ENCODE measurements at places on chromosomes 12 and 14.
A peak's percentile ranks its signal among the peaks of the same experiment; 100 is the strongest.

GRCh38 chr14:69674546-69675244 lies 63.3 kb downstream of the SUSD6 start:
- DNase-seq = no peak

GRCh38 chr12:11879306-11879705 lies 191.4 kb upstream of the BCL2L14 start:
- peak; percentile 72 for DNase-seq

- DNase-seq = peak; percentile 55
Observed at GRCh38 chr14:76201162-76201561, 49.4 kb downstream of the GPATCH2L start.

- no peak for DNase-seq
Observed at GRCh38 chr14:50044042-50044651, 72.2 kb downstream of the VCPKMT start.

GRCh38 chr12:14473707-14474287 lies 93.9 kb downstream of the PLBD1 start:
- DNase-seq = peak; percentile 39

DNA sequence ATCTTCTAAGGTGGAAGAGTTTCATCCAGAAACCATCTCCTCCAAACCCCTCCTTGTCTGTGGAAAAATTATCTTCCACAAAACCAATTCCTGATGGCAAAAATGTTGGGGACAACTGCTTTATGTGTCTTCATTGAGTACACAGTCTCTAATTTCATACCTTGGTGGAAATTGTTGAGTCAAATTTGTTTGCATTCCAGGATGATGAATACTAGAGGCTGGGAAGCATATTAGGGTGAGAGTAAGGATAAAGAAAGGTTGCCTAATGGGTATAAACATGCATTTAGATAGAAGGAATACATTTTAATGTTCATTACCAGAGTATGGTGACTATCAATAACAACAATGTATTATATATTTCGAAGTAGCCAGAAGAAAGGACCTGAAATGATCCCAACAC lies 98.2 kb downstream of the C12orf42 start:
- no peak for DNase-seq

GRCh38 chr14:62209287-62209899 lies 447.2 kb downstream of the SNAPC1 start:
- peak; percentile 94 for DNase-seq

DNA sequence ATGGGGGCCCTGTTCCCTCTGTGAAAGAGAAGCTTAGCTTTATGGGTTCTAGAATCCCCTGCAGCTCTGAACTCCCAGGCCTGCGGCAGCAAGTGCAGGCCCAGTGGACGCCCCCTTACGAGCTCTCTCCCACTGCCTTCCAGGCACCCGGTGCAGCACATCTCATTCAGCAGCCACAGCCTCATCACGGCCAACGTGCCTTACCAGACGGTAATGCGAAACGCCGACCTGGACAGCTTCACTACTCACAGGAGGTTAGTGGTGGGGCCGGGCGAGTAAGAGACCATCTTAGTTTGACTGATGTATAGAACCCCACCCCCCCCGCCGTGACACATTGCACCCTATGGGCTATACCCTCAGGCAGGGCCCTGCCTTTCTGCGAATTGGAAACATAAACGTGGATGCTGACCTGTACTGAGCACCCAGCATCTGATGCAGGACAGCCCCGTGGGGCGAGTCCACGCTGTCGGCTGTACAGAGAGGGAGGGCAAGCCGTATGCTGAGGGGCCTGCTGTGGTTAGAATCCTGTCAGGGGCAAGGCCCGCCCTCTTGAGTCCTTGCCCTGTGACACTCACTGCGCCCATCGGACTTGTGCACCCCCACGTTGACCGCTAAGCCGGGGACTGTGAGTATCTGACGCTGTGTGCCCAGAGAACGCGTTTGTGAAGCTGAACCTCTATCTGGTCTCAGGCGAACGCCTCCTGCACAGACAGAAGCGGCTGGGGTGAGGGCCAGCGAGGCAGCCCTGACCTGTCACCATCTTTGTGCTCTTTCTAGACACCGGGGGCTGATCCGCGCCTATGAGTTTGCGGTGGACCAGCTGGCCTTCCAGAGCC lies 71.7 kb downstream of the TESC start:
- no peak for DNase-seq

DNA sequence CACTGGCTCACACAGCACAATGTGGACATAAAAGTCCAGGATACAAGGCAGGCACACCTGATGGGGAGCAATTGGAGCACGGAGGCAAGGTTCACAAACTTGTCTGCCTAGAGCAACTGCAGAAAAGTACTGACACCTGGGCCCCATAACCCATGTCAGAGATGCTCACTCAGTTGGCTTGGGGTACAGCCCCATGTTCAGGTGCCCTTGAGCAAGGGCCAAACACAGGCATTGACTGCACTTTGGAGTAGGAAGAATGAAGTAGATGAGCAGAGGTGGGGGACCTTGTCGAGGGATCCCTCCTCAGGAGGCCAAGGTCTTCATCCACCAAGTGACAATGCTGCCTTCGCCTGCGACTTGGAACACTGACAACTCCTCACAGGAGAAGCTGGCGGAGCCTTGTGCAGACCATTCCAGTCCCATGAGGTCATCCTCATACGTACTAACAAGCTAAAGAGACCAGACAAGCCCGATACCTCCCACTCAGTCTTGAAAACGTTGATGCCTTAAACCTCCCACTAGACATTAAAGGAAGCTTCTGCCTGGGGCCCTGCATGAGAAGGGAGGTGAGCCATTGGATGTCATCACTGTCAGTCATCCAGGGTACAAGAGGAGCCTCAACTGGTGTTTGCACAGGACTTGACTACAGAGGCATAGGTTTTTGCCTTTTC lies 42.5 kb upstream of the C14orf180 start:
- DNase-seq = peak; percentile 63

GRCh38 chr12:123900871-123901376 lies 71.7 kb downstream of the CCDC92 start:
- DNase-seq = no peak

All from fibroblast of pulmonary artery (primary cell).